ENCODE measurements at places on chromosomes 6 and 20.

- no peak for DNase-seq
These were observed 161.0 kb downstream of the TRMT11 start for GRCh38 chr6:126147291-126147815.

DNA sequence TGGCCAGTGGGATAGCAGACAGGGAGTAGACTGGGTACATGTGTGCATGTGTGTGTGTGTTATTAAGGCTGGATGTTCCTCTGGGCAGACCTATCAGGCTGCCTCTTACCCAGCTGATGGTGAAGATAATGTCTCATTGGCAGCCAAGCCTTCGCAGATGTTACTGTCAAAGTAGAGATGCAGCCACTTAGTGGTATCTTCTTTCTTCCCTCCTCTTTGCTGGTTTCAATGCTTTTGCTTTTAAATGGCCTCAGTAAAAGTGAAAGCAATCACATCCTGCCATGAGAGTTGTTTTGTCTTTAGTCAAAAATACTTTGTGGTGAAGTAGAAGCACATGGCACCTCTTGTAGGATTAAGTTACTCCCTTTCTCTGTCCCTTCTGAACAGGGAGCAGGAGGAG lies 57.5 kb downstream of the SNRNP48 start:
- DNase-seq, result no peak

- DNase-seq, result no peak
These were observed 7.4 kb downstream of the POU3F2 start for GRCh38 chr6:98841621-98842341.

GRCh38 chr6:63897952-63898351 lies 262.4 kb downstream of the PHF3 start:
- no peak for DNase-seq

- DNase-seq, result no peak
These were observed 338.3 kb downstream of the RNF144B start for GRCh38 chr6:18725449-18725848.

- no peak for DNase-seq
These were observed 22.3 kb upstream of the AVP start for GRCh38 chr20:3106658-3107463.

GRCh38 chr6:156016186-156016976 lies 560.7 kb upstream of the NOX3 start:
- no peak for DNase-seq

DNA sequence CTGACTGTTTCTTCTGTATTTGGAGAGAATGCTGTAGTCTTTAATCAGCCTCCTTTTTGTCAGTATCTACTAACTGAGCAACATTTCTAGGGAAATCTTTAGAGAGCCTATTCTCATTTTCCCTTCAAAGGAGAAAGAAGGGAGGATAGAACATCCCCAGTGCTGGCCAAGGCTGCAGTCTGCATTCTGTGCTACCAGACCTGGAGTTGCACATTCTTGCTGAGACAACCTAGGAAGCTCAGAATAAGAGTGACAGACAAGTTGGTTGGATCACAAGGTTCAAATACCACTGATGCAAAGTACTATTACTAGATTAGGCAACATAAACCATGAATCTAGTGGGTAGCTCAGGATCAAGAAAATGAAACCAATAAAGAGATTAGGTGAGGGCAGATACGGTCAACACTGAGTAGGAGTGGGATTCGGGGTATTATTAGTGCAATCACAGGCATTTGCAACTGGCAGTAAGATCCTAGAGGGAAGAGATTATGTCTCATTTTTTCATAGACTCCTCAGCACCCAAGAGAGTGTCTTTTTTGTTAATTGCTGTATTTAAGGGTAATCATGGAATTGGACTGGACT lies 213.5 kb upstream of the FAM83B start:
- no peak for DNase-seq

- no peak for DNase-seq
These were observed 130.4 kb upstream of the SMLR1 start for GRCh38 chr6:130696806-130697205.

GRCh38 chr6:75205776-75206575 lies at the start of gene COL12A1:
Gene COL12A1, minus strand, starts transcription at chr6:75206053. Its CDS starts 3,261 bp downstream, at chr6:75202792.
- DNase-seq, result peak; percentile 98

DNA sequence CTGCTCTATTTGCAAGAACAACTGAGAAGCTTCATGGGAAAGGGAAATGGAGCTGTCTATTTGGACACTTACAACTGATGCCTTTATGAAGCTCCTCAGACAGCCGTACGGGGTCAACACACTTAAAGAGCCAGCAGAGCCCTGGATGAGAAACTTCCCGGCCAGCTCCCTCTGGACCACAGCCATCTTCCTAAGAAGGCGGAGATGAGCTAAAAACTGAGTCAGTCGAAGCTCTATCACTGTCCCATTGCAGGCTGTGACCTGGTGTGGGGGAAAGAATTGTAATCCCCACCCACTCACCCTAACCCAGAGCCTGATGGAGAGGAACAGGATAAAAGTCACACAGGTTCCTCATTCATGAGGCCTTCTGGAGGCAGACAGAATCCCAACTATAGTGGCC lies 360.4 kb upstream of the JARID2 start:
- DNase-seq, result no peak

Data from vagina (tissue), 2 donors.